ENCODE measurements at places on chromosomes 1 and 21.

DNA sequence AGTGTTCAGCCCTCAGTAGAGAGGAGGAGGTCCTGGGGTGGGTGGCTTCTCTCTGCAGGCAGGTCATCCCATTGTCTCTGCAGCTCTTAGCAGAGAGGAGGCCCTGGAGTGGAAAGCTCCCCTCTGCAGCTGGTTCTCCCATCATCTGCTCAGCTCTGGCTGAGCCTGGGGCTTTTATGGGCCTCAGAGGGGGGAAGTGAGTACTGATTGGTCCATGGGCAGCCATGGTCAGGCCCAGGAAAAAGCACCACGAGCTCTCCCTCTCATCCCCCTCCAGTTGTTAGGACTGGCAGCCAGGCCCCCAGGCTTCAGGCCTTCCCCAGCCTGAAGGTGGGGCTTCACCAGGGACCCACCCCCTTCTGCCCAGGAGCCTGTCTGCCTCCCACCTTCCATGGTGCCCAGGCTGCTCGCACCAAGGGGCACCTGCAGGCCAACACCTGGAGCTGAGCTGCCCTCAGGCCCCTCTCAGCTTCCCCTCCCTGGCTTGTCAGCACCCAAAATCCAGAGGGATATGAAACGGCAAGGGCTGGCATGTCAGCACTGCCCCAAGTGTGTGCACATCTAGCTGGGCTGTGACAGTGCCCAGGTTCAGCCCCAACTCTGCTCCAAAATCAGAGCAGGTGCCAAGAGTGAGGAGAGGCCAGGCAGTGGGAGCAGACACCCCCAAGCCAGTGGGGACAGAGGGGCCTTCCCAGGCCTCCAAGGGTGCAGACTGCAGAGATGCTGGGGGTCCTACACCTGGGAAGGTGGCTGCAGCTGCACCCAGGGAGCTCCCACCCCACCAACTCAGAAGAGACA is 449.0 kb downstream of the MATN1 start:
- DNase-seq = no peak

DNA sequence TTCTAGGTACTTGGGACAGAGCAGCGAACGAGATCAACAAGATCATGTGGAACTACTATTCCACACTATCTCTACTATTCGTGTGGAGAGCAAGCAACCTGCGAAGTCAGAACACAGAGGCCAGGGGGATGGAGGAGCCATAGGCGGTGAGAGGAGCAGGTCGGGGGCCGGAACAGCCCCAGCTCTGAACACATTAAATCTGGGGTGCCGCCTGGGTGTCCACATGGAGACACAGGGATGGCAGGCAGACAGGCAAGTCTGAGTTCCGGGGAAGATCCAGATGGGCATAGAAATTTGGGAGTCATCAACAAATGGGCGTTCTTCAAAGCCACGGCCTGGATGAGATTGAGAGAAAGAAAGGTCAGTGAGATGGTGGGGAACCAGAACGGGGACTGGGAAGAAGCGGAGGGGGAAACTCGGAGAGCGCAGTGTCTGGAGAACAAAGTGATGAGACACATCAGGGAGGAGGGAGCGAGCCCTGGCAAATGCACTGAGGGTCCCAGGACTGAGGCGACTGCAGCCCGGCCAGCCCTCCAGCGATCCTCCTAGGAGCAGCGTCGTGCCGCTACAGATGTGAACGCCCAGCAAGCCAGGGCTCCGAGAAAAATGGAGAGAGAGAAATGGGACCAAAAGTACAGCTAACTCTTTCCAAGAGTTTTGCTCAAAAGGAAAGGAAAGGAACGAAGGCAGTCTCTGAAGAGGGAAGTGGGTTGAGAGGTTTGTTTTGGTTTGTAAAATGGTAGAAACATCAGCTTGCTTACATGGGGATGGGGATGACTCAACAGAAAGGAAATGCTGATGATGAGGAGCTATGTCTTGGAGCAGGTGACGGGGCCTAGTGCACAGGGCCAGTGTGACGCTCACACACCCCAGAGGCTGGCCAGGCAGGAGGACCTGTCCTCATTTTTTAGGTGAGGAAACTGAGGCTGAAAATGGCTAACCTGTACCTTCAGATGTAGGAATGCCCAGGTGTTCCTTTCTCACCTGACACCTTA is 84.5 kb downstream of the GLIS1 start:
- no peak for DNase-seq

DNA sequence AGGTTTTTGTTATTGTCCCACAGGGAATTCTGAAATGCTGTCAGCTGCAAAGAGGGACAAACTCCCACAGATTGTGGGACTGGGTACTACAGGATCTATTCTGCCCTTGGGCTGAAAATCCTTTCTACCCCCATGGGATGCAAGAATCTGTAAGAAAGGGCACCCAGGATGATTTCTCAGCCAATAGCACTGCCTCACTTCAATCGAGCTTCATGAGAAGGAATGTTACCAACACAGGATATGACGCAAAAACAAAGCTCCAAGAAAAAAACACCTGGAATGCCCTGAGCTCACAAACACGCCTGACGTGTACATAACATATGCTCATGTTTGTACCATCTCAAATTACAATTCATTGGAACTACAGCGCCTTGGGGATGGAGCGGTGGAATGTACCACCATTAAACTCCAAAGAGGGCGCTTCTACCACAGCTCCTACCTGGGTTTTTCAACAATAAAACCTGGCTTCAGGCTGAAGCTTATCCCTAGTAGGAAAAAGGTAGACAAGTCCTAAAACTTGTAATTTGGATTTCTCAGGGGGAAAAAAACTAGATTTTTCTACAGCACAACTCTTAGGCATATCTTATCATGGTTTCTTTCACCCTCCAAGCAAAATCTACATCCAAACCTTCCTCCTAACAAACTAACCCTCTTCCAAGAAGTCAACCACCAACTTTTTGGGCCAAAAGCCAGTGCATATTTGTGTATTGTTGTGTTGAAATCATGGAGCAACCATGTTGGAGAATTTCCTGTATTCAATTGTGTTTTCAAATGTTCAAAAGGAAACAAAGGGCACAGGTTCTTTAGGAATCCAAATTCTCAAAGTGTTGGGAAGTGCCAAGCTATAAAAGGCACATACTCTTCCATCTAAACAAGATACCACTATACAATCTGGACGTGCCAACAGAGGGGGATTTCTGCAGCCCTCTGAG is 78.9 kb downstream of the TGFBR3 start:
- DNase-seq = no peak

DNA sequence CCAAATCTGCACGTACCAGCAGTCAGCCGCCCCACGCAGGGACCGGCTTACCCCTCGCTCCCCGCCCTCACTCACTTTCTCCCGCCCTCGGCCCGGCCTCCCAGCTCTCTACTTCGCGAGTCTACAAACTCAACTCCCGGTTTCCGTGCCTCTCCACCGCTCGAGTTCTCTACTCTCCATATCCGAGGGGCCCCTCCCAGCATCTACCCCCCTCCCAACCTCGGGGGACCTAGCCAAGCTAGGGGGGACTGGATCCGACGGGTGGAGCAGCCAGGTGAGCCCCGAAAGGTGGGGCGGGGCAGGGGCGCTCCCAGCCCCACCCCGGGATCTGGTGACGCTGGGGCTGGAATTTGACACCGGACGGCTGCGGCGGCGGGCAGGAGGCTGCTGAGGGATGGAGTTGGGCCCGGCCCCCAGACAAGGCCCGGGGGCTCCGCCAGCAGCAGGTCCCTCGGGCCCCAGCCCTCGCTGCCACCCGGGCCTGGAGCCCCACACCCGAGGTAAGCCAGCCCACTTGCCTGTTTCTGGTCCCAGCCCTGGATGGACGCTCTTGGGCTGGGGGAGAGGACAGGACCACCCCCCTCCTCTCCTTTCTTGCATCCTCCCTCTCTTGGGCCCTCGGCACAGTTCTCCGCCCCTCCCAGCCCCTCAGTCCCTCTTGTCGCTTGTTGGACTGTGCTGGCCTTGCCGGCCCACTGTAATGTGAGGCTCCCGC is at the start of gene ARTN:
ARTN (plus strand) TSS at position 416 of the 715 bp plus-strand sequence. CDS start 1,856 bp downstream, outside the sequence.
- DNase-seq = no peak

DNA sequence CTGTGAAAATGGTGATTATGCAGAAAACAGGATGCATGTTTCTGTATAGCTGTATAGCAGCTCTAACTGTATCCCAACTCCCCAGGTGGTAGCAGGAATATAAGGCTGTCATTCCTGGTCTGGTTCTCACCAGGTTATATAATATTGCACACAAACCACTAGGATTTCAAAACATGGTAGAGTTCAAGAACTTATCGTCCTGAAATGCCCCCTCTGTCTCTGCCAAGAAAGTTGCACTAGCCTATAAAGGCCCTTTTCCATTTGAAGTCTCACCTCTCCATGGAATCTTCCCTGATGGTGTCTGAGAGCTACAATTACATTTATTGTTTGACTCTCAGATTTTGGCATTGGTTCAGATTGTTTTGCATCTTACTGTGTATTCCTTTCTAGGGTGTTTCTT is 184.9 kb upstream of the FAM78B start:
- no peak for DNase-seq

DNA sequence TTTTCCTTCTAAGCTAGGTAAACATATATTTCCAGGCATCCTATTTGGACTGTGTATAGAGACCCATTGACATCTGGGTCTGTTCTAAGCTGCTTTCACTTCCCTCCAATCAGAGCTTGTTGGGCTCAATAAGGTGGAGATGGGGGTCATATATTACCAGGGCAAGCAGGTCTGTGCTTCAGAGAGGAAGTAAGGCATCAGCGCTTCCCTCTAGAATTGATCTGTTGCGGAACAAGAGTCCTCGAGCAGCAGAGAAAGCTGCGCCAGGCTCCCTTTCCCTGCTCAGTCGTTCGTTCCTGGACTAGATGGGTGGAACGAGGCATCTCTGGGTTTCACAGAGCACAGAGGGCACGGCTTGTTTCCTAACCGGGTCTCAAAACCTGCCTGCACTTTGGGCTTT is 63.5 kb downstream of the DISC1 start:
- DNase-seq = no peak

DNA sequence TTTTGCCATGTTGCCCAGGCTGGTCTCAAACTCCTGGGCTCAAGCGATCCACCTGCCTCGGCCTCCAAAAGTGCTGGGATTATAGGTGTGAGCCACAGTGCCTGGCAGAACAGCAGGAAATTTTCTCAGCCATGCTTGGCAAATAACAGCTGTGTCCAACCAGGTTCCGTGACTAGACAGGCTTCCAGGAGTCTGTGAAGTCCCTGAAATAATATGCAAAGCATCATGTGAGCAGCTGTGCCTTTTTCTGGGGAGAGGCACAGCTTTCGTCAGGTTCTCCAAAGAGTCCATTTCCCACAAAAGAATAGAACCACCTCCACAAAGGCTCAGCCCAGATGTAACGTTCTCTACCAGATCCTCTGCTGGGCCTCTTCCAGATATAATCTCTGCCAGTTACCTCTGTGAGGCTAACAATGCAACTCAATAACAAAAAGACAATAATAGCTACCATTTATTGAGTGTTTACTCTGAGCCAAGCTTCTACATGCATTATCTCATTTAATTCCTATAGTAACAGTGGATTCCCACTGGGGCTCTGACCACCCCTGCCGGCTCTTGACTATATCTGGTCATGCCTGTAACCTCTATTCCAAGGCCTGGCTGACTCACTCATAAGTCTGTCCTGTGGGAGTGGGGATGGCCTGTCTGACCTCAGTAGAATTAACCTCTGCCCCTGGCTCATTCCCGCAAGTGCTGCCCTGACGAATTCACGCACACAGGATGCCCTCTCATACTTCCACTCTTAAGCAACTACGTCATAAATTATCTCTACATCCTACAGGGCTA is 4.0 kb upstream of the NKAIN1 start:
- no peak for DNase-seq

GRCh38 chr1:47803815-47804501 is 193.2 kb downstream of the TRABD2B start:
- no peak for DNase-seq

DNA sequence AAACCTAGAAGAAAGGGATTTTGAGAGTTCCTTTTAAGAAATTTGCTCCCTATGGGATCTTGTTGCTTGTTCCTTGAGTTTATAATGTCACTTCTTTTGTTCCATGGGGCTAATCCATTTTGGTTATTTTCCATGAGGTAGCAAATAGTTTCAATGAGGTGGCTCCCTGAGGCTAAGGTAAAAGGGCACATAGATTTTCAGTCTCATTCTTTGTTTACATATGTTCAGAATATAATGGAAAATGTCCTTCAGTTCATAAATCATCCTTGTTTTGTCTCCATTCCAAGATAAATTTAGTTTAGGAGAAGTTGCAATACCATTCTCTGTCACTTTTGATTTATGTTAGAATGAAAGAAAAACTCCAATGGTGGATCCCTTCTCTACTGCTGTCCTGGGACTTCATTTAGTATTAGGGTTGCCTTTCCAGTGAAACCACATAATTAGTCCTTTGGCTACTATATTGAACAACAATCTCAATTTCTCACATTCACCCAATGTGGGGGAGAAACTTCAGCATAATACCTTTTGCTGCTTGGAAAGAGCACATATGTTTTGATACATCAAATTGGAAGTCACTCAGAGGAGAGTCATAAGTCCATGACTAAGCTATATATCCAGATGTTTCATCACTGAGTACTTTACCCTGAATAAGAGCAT is 80.9 kb upstream of the ADAMTS5 start:
- no peak for DNase-seq

GRCh38 chr1:167499664-167500101 is 18.6 kb downstream of the CD247 start:
- no peak for DNase-seq

- DNase-seq = no peak
Observed at GRCh38 chr1:53766831-53767405, 28.0 kb upstream of the GLIS1 start.

DNA sequence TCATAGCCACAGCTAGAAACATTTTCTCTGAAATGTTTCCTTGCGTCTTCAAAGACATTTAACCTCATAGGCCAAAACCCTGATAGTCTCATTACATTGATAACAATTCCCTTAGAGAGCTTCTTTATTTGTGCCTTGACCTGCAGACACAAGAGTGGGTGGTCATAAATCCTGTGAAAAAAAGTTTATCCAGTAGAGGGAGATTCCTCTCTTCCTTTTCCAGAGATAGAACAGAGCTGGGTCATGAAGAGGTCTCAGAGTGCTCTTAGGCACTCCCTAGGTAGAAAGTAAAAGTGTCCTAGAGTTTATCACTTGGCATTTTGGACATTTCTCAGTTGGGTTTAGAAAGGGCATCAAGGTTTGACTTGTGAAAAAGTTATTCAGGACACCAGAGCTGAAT is 426.1 kb downstream of the NUF2 start:
- no peak for DNase-seq

GRCh38 chr1:88284666-88285366 is 399.3 kb upstream of the PKN2 start:
- DNase-seq = no peak

- peak; percentile 35 for DNase-seq
Observed at GRCh38 chr1:102434421-102434820, 437.7 kb upstream of the OLFM3 start.

- no peak for DNase-seq
Observed at GRCh38 chr1:176522310-176522845, 59.4 kb downstream of the PAPPA2 start.

DNA sequence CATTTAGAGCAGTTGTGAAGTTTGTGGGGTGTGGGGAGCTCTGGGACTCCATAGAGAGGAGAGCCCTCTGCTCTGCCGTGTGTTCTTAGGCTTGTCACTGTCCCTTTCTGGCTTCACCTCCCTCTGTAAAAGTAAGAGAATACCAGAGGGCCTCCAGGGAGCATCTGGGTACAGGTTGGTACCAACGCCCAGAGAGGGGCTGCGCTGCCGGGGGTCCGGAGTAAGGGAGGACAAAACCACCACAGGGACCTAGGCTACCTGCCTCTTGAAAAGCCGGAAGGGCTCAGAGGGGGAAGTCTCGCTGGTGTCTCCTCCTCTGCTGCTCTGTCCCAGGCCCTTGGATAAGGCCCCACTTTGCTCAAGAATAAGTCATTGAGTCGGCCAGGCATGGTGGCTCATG is 3.1 kb upstream of the TINAGL1 start:
- DNase-seq = no peak
